ENCODE measurements at places on chromosomes 1 and 21. TPM values are rescaled to one million over a fixed set of nuclear protein-coding genes. Genes with fewer than 3 reads are reported as not detected.

DNA sequence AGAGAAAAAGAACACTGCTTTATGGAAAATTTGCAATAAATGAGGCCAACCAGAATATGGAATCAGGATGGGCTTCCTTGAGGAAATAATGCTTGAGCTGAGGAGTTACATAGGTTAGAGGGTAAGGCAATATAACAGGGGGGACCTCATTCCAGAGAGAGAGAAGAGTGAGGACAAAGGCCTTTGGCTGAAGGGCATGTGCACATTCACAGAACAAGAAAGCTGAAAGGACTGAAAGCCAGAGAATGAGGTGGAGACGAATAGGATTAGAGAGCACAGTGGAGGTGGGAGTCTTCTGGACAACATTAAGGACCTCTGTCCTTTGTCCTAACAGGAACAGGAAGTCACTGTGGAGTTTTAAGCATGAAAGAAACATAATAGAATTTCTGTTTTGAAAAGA, 60.7 kb upstream of the MROH9 start:
- DNase-seq: no peak

- DNase-seq: no peak
These were observed 19.6 kb upstream of the CBR3 start for GRCh38 chr21:36115138-36115730.

DNA sequence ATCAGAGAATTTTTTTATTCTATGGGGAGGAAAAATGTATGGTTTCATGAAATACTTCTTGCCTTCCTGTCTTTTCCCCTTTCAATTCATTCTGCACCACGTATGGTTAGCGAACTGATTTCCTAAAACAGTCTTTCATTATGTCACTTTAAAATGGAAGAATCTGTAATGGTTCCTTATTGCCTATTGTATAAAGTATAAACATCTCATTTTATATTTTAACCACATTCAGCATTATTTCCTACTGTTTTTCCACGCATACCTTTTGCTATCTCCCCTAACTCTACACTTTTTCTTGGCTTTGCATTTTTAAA, 232.3 kb upstream of the B3GALT2 start:
- DNase-seq: no peak

GRCh38 chr1:116170721-116171589, 59.8 kb downstream of the MAB21L3 start:
- DNase-seq: no peak

GRCh38 chr1:158154501-158154900, 26.2 kb upstream of the CD1D start:
- DNase-seq: no peak

DNA sequence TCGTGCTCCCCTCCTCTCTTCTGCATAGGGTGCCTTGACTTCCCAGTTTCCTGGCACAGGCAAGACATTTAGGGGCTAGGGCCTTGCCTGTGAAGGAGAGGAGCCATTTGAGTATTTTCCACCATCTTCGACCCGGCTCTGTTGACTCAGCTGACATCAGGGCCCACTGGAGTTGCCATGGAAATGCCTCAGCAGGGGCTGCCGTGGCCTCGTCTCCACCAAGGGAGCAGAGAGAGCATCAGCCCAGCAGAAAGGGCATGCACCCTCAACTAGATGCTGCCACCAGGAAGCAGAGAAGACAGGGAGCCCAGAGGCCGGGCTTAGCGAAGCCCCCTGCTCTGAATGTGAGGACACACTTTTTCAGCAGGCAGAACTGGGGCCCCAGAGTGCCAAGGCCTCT, 101.9 kb upstream of the ACTL8 start:
- DNase-seq: no peak

DNA sequence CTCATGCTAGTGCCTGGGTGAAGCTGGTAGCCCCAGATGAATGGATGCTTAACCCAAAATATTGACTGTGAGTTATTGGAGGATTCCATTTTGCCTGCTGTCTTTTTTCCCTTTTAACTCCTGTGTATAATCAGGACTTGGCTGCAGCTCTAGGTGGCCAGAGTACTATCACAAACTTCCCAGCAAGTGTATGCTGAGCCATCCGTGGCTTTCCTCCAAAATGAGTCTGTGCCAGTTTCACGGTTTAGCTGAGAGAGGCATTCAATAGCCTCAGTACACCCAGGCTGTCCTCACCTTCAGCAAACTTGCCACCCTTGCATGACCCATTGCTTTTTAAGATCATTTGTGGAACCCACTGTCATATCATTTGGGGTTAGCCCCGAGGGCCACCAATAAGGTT, 5.3 kb upstream of the DPT start:
- peak; percentile 74 for DNase-seq

GRCh38 chr1:33636209-33636608, 163.8 kb downstream of the ZSCAN20 start:
- DNase-seq: peak; percentile 32

GRCh38 chr1:53316424-53316765, 11.5 kb downstream of the LRP8 start:
- no peak for DNase-seq

The CFHR4 gene
- not detected for total RNA-seq

The PRDM2 gene
- total RNA-seq: 37.2 TPM

GRCh38 chr1:204630132-204630905, 55.2 kb downstream of the LRRN2 start:
- DNase-seq: no peak

GRCh38 chr1:240343966-240344365, 252.3 kb downstream of the FMN2 start:
- no peak for DNase-seq

DNA sequence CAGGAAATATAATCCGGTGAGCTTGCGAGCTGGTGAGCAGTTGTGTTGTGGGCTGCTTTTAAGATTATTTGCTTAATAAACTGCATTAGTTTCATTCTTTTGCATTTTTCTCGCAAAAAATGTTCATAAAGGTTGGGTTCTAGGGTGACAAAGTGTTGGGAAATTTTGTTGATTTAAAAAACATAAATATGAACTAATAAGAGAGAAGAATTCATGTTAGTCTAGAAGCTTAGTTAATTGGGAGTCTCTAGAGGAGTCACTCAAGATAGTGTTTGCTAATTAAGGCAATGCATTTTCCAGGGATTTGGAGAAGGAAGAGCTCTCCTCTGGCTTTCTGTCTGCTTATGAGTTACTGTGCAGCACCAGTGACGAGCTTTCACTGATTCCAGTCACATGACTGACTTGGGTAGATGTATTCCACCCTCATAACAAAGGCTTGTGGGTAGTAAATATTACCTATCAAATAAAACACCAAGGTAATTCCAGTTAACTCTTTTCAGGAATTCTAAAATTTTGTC, 417.0 kb downstream of the PTBP2 start:
- no peak for DNase-seq

DNA sequence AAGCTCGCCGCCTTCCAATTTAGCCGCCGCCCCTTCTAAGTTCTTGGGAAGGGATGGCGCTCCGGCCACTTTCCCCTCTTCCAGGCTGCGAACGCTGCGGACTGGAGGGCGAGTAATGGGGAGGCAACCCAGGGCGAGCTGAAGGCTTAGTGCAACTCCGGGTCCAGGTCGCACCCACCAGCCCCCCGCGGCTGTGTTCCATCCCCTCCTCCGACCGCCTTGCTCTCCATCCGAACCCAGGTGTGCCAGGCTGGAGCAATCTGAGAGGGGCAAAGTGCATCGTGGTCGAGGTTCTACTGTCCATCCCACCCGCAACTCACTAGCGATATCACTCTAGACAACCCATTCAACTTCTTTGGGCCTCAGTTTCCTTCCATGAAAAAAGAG, 13.4 kb downstream of the PAX7 start:
- DNase-seq: no peak

DNA sequence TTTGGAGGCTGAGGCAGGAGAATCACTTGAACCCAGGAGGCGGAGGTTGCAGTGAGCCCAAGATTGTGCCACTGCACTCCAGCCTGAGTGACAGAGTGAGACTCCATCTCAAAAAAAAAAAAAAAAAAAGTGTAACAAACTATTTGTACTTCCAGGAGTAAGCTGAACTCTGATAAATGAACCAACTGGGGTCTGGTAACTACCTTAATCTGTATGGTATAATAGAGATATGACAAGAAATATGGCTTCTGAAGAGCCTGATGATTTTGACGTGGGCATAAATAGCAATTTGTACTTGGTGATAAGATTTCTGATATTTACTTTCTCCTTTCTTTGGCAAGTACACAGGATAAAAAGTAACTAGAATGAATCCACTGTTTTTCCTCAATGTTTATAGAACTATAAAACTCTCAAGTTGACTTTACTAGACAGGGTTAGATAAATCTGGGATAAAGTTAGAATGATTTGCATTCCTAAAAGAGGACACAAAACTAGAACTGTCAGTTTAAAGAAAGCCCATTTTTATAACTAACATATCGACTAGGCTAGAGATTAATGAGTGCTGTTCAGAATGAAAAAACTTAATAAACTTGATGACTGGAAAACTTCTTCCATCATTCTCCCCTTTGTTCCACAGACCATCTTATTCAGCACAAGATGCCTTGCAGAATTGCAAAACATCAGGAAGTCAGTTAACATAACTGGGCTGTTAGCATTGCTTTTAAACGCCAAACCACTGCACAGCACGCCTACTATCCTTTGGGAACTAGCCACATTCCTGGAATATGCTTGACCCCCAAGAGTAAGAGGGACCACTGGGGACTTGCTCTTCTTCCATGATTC, 51.5 kb upstream of the EDARADD start:
- DNase-seq: no peak

The MAB21L3 gene
- total RNA-seq: not detected

- no peak for DNase-seq
These were observed 134.8 kb downstream of the PBX1 start for GRCh38 chr1:164693564-164694359.

DNA sequence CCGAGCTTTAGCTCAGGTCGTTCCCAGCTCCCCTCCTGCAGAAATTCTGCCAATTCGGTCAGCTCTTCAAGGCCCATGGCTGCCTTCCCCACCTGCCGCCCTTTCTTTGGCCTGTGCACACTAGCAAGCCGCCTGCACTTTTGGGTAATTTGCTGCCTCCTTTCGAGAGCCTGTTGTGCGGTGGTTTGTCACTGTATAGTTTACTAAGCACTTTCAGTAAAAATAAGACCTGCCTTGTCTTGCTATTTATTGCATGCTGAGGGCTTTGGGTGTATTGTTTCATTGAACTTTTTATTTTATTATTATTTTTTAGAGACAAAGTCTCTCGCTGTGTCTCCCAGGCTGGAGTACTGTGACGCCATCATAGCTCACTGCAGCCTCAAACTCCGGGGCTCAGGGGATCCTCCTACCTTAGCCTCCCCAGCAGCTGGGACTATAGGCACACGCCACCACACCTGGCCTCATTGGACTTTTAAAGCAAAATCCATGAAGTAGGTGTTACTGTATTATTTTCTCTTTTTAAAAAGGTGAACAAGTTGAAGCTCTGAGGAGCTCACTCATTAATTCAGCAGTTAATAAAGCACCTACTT, 1.1 kb upstream of the FABP3 start:
- DNase-seq: no peak

GRCh38 chr1:228065543-228066347, 16.8 kb upstream of the ARF1 start:
- DNase-seq: no peak

DNA sequence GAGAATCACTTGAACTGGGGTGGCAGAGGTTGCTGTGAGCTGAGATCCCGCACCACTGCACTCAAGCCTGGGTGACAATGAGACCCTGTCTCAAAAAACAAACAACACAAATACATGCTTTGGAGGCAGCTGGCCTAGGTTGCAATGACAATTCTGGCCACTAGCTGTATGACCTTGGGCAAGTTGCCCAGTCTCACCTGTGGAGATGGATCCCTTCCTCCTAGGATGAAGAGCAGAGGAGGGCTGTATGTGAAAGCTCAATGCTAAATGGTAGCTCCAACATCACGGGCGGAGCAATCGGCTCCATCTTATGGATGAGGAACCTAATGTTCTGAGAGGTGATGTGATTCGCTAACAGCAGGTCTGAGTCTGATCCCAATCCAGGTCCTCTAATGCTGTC, 20.6 kb downstream of the ADORA1 start:
- DNase-seq: no peak

GRCh38 chr1:34007760-34008159, 143.9 kb downstream of the HMGB4 start:
- no peak for DNase-seq

GRCh38 chr1:19209439-19209989, 552 bp downstream of the UBR4 start:
- DNase-seq: peak; percentile 39

GRCh38 chr21:43276811-43277210, 108.0 kb downstream of the CRYAA start:
- peak; percentile 32 for DNase-seq

The SLC45A3 gene
- 3.6 TPM for total RNA-seq

DNA sequence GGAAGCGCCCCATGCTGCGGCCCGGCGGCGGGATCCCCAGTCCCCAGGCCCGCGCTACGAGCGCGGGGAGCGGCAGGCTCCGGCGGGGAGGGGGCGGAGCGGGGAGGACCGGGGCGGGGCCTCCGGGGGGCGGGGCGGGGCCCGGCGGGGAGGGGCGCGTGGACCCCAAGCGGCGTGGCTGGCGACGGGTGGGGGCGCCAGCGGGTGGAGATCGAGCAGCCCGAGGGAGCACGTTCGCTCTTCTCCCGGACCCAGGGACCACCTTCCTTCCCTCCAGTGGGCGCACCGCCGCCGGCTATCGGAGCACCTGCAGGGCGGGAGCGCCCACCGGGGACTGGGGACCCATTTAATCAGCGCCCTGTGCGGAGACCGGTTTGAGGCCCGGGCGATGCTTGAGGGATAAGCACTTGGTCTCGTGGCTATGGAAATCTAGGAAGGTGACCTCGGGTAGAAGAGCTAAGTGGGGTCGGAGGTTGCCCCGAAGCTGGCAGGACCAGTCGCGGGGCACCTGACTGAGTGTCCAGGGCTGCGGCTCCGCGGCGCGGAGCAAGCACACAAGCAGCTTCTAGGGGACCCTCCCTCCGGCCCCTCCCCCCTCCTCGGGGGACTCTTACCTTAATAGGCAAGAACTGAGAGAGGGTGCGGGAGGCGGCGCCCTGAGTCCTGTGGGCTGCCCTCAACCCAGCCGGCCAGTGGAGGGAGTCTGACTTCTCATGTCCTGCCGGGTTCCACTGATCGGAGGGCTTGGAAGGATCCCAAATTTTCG, at the start of gene TSPAN2:
Gene TSPAN2, minus strand, starts transcription at position 84 of the 766 bp plus-strand sequence. Its CDS starts 71 bp downstream, at position 13.
- peak; percentile 91 for DNase-seq

DNA sequence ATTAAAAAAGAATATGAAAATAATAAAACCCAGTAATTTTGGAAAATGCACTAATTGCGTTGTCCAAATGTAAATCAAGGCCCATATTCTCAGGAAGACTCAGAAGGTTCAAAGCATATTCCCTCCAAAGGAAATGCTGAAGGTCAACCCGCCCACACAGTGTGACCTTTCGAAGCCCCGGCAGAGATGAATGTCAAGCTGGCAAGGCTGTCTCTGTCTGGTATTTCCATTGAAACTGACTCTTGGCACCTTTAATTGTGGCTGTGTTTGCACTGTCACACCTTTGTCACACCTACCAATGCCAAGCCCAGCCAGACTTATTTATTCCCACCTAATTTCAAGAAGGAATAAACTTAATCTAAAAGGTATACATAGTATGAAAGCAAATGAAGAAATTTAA, 82.5 kb downstream of the NTPCR start:
- DNase-seq: no peak

The ERMAP gene
- 6.8 TPM for total RNA-seq

The SPRR1A gene
- total RNA-seq: not detected

Measured in right cardiac atrium (tissue), 5 donors.